ENCODE measurements at places on chromosomes 11 and 22.
A peak's percentile ranks its signal among the peaks of the same experiment; 100 is the strongest.

DNA sequence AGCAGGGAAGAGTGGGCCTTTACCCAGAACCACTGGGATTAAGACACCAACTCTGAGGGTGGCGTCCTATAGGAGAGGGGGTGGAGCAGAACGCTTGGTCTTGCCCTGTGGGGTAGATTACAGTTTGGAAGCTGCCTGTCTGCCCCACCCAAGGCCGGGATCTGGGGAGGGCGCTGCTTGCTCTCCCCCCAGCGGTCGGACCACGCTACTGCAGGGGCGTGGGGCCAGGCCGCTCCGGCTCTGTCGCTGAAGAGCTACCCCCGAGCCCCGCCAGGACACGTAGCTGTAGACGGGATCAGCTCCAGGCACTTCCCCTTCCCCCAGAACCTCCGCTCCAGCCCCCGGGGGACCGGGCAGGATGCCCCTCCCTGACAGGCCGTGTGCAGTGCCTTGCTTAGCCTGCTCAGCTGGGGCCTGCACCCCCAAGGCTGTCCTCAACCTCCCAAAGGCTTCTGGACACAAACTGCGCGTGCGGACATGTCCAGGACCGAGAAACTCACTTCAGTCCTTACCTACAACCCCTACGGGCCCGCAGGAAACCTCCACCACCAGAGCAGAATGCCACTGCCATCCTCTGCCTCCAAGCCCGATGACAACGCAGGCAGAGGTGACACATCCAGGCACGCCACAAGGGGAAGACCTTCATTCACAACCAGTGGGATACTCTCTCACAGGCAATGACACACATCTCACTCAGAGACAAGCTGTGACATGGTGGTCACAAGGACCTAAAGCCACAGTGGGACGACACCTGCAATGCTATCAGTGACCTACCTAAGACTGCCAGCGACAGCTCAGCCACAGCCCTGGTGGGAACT is 3.6 kb downstream of the AHNAK start:
- H3K4me3 ChIP-seq: peak overlapping the region; percentile 98
- peaks cover 18% of the 10 kb centered on the region for H3K36me3 ChIP-seq
- H3K27me3 ChIP-seq: no peaks in the 10 kb centered on the region

GRCh38 chr11:102733232-102733875 is 8.6 kb upstream of the MMP8 start:
- no peaks in the 10 kb centered on the region for H3K27me3 ChIP-seq
- no peak overlapping the region for H3K4me3 ChIP-seq
- peaks cover 5% of the 10 kb centered on the region for H3K4me1 ChIP-seq
- peak; percentile 68 for DNase-seq

DNA sequence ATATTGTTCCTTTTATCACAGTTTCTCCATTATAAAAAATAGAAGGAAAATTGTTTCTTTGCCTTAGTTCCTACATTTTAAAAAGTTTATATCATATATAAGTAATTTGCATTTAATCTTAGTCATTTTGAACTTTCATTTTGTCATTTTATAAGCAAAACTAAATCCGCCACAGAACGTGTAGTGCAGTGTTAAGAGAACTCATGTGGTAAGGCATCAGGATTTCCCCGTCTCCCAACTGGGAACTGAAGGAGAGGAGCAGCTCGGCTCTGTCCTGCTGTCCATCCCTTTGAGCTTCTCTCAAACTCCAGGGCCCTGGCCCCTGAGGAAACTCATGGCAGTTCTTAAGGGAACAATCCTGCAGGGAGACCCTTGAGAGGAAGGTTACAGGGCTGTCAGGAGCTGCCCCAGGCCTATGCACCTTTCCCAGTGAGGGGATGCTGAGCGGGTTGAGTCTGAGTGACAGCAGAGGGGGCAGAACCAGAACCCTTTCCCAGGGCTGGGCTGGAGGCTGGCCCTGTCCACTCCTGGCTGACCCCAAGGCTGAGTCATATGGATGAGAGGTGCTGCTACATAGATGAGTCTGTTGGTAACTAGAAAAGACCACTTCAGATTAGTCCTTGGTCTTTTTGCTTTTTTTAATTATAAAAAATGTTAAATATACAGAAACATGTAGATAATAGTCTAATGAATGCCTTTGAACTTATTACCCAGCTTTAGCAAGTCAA is 333.1 kb downstream of the TBC1D22A start:
- no peak for DNase-seq
- H3K4me3 ChIP-seq: no peak overlapping the region

DNA sequence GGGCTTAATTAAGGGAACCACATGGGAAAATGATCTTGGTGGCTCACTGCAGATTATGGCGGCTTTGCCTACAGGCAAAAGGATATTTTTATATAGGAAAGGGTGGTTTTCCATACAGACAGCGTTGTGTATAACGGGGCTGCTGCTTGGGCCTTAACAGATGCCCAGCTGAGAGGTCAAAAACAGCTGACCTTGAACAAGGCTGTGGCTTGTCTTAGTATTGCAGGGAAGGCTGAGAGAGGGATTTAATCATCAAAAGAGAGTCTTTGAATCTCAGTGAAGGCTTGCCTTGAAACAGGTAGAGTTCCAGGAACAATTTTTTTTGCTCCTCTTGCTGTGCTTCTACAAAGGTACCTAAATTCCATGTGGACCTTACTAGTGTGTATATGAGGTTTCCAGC is 301.6 kb upstream of the C11orf87 start:
- H3K4me3 ChIP-seq: no peak overlapping the region
- H3K4me1 ChIP-seq: no peaks in the 10 kb centered on the region
- H3K27ac ChIP-seq: no peak overlapping the region
- H3K36me3 ChIP-seq: no peaks in the 10 kb centered on the region

DNA sequence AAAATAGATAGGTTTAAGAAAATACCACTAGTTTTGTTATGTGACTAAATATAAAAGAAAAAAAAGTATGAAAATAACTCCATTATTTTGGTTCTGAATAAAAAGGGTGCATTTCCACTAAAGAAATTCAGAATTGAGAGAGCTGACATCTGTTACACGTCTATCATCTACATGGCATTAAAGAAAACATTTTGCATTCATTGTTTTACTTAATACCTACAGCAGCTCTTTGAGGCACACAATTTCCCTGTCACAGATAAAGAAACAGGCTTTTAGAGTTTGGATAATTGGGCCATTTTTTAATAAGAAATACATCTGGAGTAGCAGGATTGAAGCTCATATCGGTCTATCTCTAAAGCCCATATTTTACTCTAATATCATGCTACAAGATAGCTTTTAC is 145.7 kb upstream of the LUZP2 start:
- H3K4me1 ChIP-seq: no peaks in the 10 kb centered on the region
- H3K36me3 ChIP-seq: no peaks in the 10 kb centered on the region
- H3K4me3 ChIP-seq: no peak overlapping the region
- no peaks in the 10 kb centered on the region for H3K27me3 ChIP-seq

DNA sequence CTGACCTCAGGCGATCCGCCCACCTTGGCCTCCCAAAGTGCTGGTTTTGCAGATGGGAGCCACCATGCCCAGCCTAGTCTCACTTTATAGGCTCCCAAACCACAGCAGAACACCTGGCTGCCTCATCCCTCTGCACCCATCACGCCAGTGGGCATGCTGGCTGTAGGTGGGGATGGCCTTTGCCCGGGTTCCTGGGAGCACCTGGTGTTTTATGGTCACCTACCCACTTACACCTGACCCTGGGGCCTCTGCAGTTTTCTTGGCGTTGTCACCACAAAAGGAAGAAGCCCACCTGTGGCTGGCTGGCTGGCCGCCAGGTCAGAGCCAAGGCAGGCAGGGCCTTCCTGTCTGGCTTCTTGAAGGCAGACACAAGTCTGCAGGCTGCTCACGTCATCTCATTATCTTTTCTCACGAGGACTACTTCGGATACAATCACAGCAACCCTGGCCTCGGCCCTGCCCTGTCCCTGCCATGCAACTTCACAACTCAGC is 8.2 kb downstream of the RRP7A start:
- no peak overlapping the region for H3K27ac ChIP-seq
- no peak for DNase-seq
- no peaks in the 10 kb centered on the region for H3K4me1 ChIP-seq
- no peak overlapping the region for H3K4me3 ChIP-seq

GRCh38 chr11:133827556-133827955 is 17.8 kb downstream of the SPATA19 start:
- no peaks in the 10 kb centered on the region for H3K27me3 ChIP-seq
- H3K4me1 ChIP-seq: no peaks in the 10 kb centered on the region
- no peak for DNase-seq
- H3K4me3 ChIP-seq: no peak overlapping the region
- H3K36me3 ChIP-seq: no peaks in the 10 kb centered on the region

- peak; percentile 95 for DNase-seq
- H3K4me3 ChIP-seq: peak within 1 kb of the TSS; percentile 78
- H3K36me3 ChIP-seq: peaks cover 6% of the 10 kb centered on the region
- no peaks in the 10 kb centered on the region for H3K27me3 ChIP-seq
- H3K27ac ChIP-seq: peak within 1 kb of the TSS; percentile 92
Observed at GRCh38 chr11:67468759-67469507, at the start of gene TMEM134. TSS of gene TMEM134 (minus strand) at chr11:67469251. CDS start at chr11:67469192, 59 bp downstream.

GRCh38 chr11:95674657-95675358 is 114.8 kb downstream of the FAM76B start:
- peaks cover 6% of the 10 kb centered on the region for H3K4me1 ChIP-seq
- no peaks in the 10 kb centered on the region for H3K36me3 ChIP-seq

- H3K4me1 ChIP-seq: no peaks in the 10 kb centered on the region
- H3K27ac ChIP-seq: no peak overlapping the region
- no peaks in the 10 kb centered on the region for H3K36me3 ChIP-seq
- H3K4me3 ChIP-seq: no peak overlapping the region
Observed at GRCh38 chr11:56700242-56700913, 1.5 kb downstream of the OR9G1 start.

- no peaks in the 10 kb centered on the region for H3K36me3 ChIP-seq
- H3K27me3 ChIP-seq: peaks cover 96% of the 10 kb centered on the region
- peaks cover 5% of the 10 kb centered on the region for H3K4me1 ChIP-seq
- no peak for DNase-seq
- H3K4me3 ChIP-seq: no peak overlapping the region
Observed at GRCh38 chr11:31827455-31828206, 16.5 kb upstream of the PAX6 start.

DNA sequence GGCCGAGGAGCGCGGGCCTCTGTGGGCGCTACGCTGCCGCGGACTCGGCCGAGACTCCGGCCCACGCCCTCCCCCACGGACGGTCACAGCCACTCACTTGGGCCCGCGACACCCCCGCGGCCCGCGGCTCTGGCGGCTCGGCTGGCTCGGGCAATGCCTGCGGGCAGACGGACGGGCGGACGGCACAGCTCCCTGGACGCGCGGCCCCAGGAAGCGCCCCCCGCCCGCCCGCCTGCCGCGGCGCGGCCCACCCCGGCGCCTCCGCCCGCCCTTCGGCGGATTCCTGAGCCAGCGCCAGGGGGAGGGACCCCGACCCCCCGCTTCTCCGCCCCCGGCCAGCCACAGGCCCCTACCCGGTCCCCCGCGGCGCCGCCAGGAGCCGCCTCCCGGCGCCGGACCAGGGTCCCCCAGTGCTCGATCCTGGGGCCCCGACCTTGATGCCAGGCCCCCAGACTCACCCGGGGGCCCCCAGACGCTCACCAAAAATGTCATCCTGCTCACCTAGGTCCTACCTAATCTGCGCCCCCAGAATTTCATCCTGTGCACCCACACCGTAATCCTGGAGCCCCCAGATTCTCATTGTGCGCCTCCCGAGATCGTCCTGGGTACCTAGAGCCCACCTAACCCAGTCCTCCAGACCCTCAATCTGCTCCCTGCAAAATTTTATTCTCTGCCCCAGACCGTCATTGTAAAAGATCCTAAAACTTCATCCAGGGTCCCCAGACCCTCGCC is at the start of gene EFEMP2:
Gene EFEMP2 (minus strand): TSS at position 215 of the 732 bp plus-strand sequence. CDS start 446 bp downstream, outside the sequence.
- H3K27me3 ChIP-seq: no peaks in the 10 kb centered on the region
- H3K4me3 ChIP-seq: peak within 1 kb of the TSS; percentile 62
- H3K27ac ChIP-seq: peak within 1 kb of the TSS; percentile 87
- peaks cover 26% of the 10 kb centered on the region for H3K4me1 ChIP-seq
- peaks cover 17% of the 10 kb centered on the region for H3K36me3 ChIP-seq

- H3K36me3 ChIP-seq: no peaks in the 10 kb centered on the region
- no peaks in the 10 kb centered on the region for H3K27me3 ChIP-seq
- H3K4me3 ChIP-seq: no peak overlapping the region
- no peak overlapping the region for H3K27ac ChIP-seq
- peaks cover 19% of the 10 kb centered on the region for H3K4me1 ChIP-seq
Observed at GRCh38 chr11:95084509-95084908, 5.1 kb upstream of the ENDOD1 start.

- no peak overlapping the region for H3K27ac ChIP-seq
- H3K4me3 ChIP-seq: no peak overlapping the region
- H3K36me3 ChIP-seq: no peaks in the 10 kb centered on the region
- no peaks in the 10 kb centered on the region for H3K4me1 ChIP-seq
- peaks cover 32% of the 10 kb centered on the region for H3K27me3 ChIP-seq
- DNase-seq: no peak
Observed at GRCh38 chr22:36638747-36639146, 64.8 kb downstream of the CACNG2 start.

- H3K27ac ChIP-seq: no peak overlapping the region
- peak; percentile 37 for DNase-seq
- no peak overlapping the region for H3K4me3 ChIP-seq
- H3K36me3 ChIP-seq: no peaks in the 10 kb centered on the region
Observed at GRCh38 chr11:1875093-1875850, 16.4 kb downstream of the PRR33 start.

DNA sequence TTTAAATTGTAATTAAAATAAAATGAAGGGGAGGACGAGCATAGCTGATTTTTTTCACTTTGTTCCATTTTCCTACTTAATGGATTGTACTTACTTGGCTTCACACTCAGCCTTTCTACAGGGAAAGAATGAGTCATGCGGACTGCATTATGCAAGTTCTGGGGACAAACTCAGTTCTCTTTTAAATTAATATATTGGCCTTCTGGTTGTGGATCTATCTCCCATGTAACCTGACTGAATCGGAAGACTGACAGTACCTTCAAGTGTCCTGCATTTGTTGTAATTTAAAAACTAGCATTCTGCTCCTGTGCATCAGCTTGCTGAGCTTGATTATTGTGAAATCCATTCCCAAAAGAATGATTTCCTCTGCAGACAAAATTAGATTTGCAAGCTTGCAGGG is 12.2 kb downstream of the OR8D1 start:
- peaks cover 7% of the 10 kb centered on the region for H3K4me1 ChIP-seq
- no peaks in the 10 kb centered on the region for H3K36me3 ChIP-seq
- H3K27ac ChIP-seq: no peak overlapping the region
- H3K4me3 ChIP-seq: no peak overlapping the region
- no peak for DNase-seq

DNA sequence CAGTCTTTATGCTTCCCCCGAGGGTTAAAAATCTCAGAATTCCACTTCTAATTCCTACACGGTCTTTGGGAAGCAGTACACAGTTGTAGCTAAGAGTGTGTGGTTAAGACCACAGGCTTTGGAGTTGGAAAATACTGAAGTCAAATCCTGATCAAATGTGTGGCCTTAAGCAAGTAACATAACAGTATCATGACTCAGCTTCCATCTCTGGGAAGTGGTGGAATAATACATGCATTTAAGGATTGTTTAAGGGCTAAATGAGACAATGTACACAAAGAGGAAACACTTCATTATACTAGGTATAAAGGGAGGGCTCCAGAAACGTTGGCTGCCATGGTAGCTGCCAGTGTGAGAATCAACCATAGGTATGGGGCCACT is 71.5 kb downstream of the FAT3 start:
- no peak overlapping the region for H3K4me3 ChIP-seq
- no peaks in the 10 kb centered on the region for H3K27me3 ChIP-seq
- H3K36me3 ChIP-seq: no peaks in the 10 kb centered on the region

GRCh38 chr22:29375398-29376076 is 12.8 kb downstream of the AP1B1 start:
- DNase-seq: no peak
- H3K27me3 ChIP-seq: no peaks in the 10 kb centered on the region
- no peak overlapping the region for H3K27ac ChIP-seq

GRCh38 chr11:85685820-85686459 is at the start of gene CCDC89:
TSS of gene CCDC89 (minus strand) at chr11:85686195. CDS start at chr11:85686130, 65 bp downstream.
- DNase-seq: peak; percentile 54
- peaks cover 14% of the 10 kb centered on the region for H3K4me1 ChIP-seq
- peak within 1 kb of the TSS; percentile 50 for H3K27ac ChIP-seq
- peak within 1 kb of the TSS; percentile 40 for H3K4me3 ChIP-seq
- H3K27me3 ChIP-seq: no peaks in the 10 kb centered on the region
